ENCODE measurements at places on chromosomes 4 and X.

- no peak for DNase-seq
These were observed 573.6 kb downstream of the ADGRL3 start for GRCh38 chr4:61773655-61774245.

DNA sequence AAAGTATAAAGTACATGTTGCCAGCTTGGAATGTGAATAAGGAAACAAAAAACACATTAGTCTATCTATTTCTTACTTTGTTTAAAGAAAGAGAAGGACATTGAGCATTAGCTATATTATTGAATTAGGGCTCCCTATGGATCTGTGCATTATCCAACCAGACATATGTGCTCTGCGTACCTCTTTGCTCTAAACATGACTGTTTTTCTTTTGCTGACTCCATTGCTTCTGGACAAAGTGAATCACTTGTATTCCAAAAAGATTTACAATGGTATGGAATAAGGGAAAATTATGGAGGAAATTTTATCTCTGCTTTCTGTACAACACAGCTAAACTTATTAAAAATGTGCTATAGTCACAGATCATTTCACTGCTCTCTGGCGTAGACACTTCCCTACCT is 727.8 kb upstream of the LCORL start:
- no peak for DNase-seq

GRCh38 chrX:39725928-39726619 is 371.7 kb downstream of the BCOR start:
- no peak for DNase-seq

DNA sequence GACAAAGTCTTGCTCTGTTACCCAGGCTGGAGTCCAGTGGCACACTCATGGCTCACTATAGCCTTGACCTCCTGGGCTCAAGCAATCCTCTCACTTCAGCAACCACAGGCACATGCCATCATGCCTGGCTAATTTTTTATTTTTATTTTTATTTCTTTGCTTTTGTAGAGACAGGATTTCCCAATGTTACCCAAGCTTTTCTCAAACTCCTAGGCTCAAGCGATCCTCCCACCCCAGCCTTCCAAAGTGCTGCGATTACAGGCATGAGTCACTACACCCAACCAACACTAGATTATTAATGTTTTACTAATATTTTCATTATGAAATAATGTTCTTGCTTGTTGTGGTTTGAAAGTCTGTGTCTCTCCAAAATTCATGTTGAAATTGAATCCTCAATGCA is 5.2 kb upstream of the ACTRT1 start:
- no peak for DNase-seq

DNA sequence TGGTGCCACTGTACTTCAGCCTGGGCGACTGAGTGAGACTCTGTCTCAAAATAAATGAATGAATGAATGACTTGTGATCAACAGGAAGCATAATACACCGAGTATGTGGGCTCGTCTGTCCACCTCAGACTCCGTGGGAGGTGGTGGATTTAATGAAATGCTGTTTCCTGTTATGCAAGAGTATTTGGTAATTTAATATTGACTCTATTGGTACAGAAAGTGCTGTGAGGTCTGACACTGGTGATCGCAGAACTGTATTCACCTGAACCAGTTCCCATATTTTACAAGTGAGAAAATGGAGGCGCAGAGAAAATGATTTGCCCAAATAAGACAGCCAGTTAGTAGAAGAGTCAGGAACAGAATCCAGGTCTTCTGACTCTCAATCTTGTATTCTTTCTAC is 423.3 kb downstream of the RAPGEF2 start:
- DNase-seq, result no peak

GRCh38 chrX:20756585-20756984 is 489.9 kb upstream of the RPS6KA3 start:
- DNase-seq, result no peak

- no peak for DNase-seq
These were observed 831.9 kb downstream of the TRIML1 start for GRCh38 chr4:188971125-188971524.

DNA sequence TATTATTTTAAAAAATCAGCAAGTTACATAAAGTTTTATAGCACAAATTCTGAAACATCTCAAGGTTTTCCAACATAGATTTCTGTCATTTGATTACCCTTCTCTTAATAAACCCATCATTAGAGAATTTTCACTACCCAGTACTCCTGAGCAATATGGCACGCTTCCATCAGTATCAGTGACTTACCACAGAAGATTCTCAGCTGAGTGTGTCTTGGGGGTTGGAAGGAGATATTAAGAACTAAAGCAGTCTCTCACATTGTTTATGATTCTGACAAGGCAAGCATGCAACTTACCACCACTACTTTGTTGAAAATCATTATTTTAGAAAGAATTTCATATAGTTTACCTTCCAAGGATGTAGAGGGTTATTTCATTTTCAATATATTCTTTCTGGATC is 67.7 kb downstream of the INPP4B start:
- no peak for DNase-seq

GRCh38 chr4:83389037-83389720 is 54.5 kb upstream of the HPSE start:
- DNase-seq, result no peak

DNA sequence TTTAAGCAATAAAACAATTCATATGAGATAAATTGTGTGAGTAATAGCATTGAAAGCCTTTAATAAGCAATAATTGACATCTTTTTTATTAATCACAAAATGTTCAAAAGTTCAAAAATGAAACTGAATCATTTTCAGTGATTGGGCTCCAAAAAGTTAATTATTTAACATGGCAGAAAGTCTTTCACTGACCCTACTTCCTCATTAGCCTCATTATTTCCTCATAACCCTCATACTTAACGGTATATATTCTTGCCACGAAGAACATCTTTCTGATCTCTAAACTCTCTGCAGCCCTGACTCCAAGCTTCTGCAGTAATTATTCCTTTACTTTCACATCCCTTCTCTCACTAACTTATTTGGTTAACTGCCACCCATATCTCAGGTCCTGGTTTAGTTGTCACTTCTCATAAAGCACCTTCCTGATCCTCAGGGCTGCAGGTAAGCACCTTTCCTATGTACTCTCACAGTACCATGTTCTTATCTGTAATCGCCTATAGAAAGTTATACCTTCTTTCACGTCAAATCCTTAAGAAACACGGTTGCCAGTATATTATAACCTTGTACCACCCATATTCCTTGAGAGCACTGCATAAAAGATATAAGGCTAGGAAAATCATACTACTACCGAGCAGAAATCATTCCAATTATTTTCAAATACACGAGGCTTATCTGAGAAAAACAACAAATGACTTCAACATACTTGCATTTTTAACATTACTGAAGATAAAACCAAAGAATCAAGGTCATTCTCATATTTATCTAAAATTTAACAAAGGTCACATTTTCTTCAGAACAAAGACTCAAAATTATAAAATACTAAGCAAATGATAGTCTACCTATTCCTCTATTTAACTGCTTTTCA is 72.2 kb downstream of the PPP3CA start:
- no peak for DNase-seq

DNA sequence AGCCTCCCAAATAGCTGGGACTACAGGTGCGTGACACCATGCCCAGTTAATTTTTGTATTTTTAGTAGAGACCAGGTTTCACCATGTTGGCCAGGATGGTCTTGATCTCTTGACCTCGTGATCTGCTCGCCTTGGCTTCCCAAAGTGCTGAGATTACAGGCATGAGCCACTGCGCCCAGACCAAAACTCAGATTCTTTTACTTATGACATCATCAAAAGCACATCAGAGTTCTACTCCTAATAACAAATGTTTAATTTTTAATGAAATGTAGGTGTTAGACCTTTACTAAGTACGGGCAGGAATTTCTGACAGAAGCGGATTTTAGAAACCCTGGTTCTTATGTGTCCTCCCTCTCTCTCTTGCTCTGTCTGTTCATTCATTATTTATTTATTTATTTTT is 38.5 kb upstream of the ERVMER34-1 start:
- DNase-seq, result no peak

- no peak for DNase-seq
These were observed 19.6 kb downstream of the CLCN4 start for GRCh38 chrX:10176121-10177003.

DNA sequence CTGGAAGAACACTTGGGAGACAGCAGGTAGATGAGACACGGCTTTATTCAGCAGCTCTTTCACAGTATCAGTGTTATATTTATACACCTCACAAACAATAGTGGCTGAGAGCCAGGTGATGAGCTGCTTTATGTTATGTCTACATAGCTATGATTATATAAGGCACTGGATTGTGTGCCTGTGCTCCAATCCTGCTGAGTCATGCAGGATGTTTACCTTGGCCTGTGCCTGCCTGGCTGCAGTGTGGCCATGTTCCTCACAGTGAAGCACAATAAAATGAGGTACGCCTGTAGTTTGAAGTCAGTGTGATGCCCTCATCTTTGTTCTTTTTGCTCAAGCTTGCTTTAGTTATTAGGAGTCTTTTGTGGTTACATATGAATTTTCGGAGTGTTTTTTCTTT is 31.3 kb downstream of the CXCL13 start:
- DNase-seq, result no peak

DNA sequence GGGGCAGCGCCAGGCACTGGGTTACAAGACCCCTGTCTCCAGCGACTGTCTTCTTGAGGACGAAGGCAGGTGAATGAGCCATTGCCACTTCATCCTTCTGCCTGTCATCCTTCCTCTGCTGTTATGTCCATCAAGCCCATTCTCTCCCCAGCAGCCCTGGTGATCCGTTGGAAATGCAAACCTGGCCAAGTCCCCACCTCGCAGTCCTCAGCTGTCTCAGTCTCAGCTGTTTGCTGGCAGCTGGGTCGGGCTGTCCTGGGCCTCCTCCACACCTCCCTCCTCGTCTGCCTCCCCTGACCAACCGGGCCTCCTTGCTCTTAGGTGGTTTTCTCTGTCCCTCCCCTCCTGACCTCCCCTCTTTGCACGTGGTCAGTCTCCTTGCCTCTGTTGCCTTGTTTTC is 38.0 kb downstream of the PTTG2 start:
- no peak for DNase-seq

- no peak for DNase-seq
These were observed 1.7 kb downstream of the INTS6L start for GRCh38 chrX:135522132-135522530.

- DNase-seq, result no peak
These were observed 28.9 kb upstream of the MAN2B2 start for GRCh38 chr4:6546091-6546490.

- DNase-seq, result no peak
These were observed 1.7 kb downstream of the FRAS1 start for GRCh38 chr4:78058591-78059523.

GRCh38 chr4:40957281-40957680 is 207.5 kb downstream of the NSUN7 start:
- no peak for DNase-seq

- no peak for DNase-seq
These were observed 36.9 kb downstream of the GPR174 start for GRCh38 chrX:79181401-79181800.

DNA sequence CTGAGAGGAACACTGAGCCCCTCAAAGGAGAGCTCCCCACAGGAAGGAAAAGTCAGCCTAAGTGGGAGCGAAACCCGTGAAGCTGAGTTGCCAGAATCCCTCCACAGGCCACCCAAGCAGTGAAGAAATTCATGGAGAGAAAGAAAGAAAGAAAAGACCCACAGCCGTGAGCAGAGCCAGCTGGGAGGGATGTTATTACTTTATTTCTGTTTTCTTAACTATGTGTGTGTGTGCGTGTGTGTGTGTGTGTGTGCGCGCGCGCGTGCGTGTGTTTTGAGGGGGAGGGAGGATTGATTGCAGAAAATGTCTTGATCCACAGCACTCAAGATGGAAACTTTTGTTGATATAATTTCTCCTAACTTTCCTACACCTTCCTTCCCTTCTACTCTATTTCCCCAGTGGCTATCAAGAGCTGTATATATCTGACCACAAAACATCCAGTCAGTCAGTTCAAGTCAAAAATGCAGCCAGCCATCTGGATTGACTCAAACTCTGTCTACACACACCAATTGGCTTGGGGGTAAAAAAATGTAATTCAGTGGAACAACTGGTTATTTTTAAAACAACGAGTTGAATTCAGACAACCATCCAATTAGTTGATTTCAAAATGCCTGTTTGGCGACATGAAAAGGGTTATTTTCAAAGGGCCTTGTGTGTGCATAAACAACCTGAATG is 13.8 kb upstream of the GPC3 start:
- DNase-seq, result no peak

GRCh38 chrX:137695417-137695816 is 129.5 kb downstream of the ZIC3 start:
- DNase-seq, result no peak

DNA sequence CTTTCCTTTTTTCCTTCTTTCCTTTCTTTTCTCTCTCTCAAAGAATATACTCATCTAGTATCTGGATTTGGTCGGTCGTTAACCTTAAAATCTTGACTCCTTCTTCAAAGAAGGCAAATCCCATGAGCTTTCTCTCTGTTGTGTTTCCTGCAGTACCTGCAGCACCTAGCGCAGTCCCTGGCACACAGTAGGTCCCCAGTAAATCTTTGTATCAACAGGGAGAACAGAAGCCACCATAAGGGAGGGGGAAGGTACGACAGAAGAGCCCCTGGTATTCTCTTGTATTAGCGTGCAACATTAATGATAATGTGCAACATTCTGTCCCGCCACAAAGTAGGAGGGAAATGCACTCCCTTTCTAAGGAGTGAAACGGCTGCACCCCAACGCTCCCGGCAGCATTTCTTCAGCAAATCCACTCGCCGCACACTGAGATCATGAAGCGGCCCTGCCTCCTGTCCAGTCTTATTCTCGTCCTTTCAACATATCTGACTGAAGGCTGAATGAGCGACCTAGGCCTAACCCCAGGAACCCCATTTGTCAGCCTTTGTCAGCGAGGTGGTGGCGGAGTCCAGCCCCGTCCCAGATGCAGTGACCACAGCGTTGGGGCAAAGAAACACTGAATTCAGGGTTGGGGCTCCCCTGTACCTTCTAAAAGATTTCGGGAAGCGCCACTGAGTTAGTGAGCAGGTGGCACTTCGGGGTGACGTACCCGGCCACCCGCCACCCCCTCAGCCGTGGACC is 133.7 kb downstream of the AMELX start:
- DNase-seq, result no peak

- DNase-seq, result no peak
These were observed 35.7 kb upstream of the CDS1 start for GRCh38 chr4:84547211-84547610.

DNA sequence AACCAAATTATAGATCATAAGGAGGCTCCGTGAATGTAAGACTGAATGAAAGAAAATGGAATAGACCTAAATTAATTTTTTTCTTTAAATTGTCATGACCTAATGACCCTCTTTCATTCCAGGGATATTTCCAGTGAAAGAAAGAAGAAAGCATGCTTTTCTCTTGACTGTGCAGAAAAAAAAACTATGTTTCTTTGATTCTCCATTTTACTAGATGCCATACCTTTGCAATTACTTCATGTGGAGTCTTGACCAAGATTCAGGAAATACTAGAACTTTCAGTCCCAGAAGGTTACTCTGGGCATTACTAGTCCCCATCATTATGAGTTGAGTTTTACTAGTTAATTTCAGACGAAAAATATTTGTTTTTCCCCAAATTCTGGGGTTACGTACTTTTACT is 6.4 kb upstream of the COMMD8 start:
- no peak for DNase-seq

DNA sequence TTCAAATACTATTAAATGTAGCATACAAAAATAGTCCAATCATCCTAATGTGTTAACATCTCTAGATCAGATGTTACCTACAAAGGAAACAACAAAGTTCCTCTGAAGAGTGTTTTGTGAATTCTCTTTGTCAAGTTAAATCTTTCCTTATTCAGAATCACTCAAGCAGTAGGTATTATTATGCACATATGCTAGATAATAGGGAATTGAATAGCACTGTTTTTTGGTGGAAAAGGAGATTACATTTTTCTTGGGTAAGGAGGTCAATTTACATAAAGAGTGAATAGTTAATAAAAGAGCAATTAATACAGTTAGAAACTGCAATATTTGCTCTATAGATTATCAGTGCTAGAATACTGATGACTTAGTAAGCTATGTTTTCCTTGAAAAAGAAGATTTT is 130.7 kb downstream of the BTC start:
- no peak for DNase-seq

Measured in stimulated activated CD8-positive, alpha-beta memory T cell treated with anti-CD3 and anti-CD28 coated beads, Interleukin-7, amount 100 ng/mL, for 1 hour (primary cell).